ENCODE measurements at places on chromosomes 5 and 9.

GRCh38 chr9:124764774-124765438, 6.2 kb downstream of the NR6A1 start:
- no peak for DNase-seq

- DNase-seq: no peak
These were observed at the start of gene BHMT for GRCh38 chr5:79111387-79111959. Gene BHMT, plus strand, starts transcription at chr5:79111809. Its CDS starts 77 bp downstream, at chr5:79111886.

- no peak for DNase-seq
These were observed 16.4 kb upstream of the UBTD2 start for GRCh38 chr5:172299916-172300439.

GRCh38 chr9:101462558-101462957, 27.0 kb upstream of the ALDOB start:
- DNase-seq: no peak

DNA sequence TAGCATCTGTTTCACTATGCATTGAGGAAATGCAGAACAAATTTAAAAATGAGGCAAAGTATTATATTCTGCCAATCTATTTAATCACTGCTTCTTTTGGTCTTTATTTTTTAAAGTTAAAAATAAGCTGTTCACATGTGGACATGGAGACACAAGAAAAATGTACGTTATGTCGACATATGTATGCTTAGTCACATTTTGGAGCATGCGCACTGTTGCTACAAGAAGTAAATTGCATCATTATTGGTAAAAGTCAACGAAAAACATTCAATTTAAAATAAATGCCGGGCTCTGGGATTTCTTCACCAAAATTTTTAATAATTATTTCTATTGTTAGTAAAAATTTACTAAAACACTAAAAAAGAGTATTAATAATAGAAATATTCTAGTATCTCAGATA, 876.3 kb upstream of the CTNND2 start:
- no peak for DNase-seq

- DNase-seq: no peak
These were observed 118.6 kb downstream of the KDM4C start for GRCh38 chr9:6876195-6876894.

DNA sequence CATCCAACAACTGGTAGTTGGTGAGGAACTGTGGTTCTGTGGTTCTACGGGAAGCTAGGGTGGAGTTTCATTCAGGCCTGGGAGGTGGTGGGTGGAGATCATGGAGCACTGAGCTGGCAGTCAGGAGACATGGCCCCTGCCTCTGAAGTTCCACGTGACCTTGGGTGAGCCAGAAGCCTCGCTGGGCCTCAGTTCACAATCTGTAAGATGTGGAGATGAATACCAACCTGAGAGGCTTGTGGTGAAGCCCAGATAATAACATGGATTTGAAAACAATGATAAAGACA, 177.9 kb downstream of the MACROH2A1 start:
- no peak for DNase-seq

DNA sequence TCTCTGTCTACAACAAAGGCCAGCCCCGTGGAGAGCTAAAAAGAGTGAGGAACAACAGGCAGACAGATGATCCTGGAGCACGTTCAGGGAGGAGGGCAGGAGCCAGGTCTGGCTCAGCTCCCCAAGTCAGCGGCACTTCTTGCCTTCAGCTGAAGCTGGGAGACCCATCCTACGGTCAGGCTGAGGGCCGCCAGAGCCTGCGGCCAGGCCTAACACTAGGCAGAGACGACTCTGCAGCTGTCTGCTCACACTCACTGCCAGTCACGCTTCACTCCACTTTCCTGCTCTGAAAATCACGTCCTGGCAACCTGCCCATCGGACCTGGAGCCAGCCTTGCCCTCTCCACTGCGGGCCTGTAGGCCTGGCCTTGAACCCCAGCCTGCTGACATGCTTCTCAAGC, 160.9 kb upstream of the LHFPL2 start:
- no peak for DNase-seq

DNA sequence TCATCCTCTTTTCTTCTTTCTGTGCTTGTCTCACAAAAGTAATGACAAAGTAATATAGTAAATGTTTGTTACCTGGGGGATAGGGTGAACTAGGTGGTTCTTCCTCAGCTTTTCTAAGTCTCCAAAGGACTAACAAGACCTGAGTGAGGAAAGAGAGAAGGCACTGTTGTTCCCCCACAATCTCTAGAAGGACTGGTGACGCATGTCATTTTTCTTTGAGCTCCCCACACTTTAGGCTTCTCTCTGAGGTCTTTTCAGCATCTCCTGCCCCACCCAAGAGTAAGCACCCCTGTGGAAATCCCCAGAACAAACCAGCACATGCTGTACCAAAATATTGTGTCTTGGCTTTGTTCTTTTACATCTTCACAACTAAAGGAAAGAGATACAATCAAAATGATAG, 2.4 kb upstream of the IL7R start:
- DNase-seq: peak; percentile 55

DNA sequence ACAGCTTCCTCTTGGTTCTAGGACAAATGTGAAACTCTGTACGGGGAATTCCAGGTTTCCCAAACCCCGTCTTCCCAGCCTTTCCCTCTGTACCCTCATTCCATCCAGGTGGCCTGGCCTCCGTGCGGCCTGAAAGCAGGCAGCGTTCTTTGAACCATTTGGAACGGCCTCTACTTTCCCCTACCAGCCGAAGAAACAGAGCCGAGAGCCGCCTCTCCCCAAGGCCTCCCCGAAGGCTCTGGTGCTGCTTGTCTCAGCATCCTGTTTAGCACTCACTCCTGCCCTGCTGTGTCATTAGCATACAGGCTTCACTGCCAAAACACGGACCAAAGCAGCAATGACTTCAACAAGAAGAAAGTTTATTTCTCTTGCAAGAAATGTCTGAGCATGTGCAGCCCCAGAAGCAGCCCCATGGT, 137.7 kb downstream of the HSD17B3 start:
- DNase-seq: no peak

GRCh38 chr5:86869268-86869667, 251.5 kb downstream of the COX7C start:
- DNase-seq: no peak

GRCh38 chr5:173319646-173320045, 8.6 kb downstream of the STC2 start:
- no peak for DNase-seq

DNA sequence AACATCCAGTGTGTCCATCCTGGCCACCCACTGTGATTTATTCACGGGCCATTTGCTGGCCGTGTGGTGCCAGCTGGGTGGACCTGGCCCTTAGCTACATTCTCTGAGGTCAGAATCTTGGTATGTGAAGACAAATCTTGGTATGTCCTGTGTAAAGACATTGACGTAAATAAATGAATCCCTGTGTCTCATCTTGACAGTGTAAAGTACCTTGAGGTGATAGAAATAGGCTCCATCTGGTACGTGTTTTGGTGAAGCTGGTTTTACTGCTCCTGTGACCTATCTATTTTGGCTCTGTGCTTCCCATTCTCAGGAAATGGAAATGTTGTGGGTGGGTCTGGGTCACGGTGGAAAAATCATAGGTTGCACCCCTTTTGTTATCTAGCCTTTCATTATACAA, 245.4 kb upstream of the ANKH start:
- no peak for DNase-seq

GRCh38 chr9:87193925-87194868, 246.9 kb upstream of the GAS1 start:
- DNase-seq: no peak

- DNase-seq: peak; percentile 17
These were observed 34.7 kb downstream of the ADAM19 start for GRCh38 chr5:157540707-157541446.

DNA sequence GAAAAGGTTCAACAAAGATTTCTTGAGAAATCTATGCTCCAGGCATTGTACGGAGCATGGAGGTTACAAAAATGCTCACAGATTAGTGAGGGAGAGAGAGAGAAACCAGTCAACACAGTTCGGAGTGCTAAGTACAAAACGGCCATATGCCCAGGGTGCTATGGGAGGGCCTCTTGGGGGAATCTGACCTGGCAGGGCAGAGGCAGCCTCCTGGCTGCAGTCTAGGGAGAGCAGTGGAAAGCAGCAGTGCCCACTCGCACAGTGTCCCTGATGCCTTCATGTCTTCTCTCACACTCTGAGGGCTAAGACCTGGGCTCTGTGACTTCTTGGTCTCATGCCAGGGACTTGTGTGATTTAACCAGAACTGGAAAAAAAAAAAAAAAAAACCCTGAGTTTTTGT, 29.8 kb upstream of the SMC5 start:
- DNase-seq: no peak

- no peak for DNase-seq
These were observed 51.5 kb downstream of the FGF1 start for GRCh38 chr5:142634216-142635011.

DNA sequence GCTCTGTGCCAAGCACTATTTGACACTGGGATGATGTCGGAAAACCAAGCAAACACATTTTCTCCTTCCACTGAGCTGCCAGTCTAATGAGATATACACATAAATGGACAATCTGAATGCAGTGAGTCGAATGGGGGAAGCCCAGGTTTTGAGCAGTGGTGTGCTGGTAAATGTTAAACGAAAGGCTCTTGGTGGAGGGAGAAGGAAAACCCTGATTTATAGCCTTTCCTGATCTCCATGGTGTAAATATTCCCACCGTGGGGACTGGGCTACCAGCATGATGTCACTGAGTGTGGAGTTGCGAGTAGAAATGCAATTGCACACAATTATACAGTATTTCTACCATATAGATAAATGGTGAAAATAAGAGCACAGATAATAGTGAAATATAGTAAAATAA, 5.0 kb upstream of the GSN start:
- DNase-seq: no peak

DNA sequence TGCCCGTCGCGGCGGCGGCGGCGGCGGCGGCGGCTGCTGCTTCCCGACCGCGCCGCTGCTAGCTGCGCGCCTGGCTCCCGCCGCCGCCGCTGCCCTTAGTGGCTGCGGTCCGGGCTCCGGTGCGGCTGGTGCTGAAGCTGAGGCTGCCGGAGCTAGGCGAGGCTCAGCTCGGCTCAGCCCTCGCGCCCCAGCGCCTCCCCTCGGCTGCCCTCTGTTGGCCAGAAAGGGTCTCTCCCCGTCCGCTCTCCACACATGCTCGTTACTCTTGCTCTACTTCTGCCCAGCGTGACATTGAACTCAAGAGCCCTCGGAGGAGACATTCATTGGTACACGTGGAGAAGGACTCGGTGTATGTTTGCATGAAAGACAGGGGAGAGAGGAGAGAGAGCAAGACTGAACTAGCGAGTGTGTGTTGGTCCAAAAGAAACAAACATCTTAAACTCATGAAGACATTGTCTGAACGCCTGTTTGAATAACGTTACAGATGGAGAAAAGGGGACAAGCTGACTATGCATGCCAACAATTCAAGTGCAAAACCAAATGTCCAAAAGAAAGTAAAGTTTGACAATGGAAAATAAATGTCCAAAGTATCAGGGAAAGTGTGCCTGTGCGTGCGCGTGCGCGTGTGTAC, at the start of gene HCN1:
TSS of gene HCN1 (minus strand) at position 175 of the 631 bp plus-strand sequence.
- DNase-seq: no peak

DNA sequence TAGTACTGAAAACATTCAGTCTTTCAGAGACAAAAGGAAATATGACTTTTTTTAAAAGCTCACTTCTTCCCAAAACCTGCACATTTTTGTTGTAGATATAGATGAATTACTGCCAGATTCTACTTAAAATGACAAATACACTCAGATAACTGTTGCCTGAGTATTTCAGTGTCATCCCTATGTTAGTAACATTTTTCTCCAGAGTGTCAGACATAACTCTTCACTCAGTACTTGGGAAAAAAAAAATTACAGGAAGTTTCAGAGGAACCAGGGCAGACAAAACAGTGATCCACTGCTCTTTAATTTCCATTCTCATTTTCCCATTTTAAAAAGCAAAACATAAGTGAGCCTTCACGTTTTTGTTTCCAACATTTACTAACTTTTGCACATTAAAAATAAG, 79.3 kb upstream of the ITGA1 start:
- no peak for DNase-seq

DNA sequence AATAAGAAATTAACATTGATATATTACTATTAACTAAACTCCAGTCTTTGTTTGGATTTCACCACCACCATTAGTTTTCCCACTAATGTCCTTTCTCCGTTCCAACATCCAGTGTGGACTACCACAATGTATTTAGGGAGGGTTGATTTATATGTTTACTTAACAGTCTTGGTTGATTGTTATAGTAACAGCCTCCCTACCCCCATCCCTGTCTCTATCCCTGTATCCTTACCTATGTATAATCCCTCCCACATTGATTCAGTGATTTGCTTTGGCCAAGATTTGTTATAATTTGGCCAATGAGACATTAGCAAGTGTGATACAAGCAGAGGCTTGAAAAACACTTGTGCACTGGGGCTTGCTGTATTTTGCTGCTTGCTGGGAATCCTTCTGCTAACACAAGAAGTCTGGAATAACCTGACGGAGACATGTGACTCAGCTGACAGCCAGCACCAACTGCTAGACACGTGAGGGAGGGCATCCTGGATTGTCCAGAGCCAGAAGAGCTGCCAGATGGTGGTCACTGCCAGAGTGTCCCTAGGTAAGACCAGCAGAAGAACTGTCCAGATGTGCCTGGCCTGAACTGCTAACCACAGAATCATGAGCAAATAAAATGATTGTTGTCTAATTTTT, 51.2 kb upstream of the TCF7 start:
- DNase-seq: no peak

- DNase-seq: peak; percentile 18
These were observed 31.2 kb downstream of the NANS start for GRCh38 chr9:98087420-98088354.

DNA sequence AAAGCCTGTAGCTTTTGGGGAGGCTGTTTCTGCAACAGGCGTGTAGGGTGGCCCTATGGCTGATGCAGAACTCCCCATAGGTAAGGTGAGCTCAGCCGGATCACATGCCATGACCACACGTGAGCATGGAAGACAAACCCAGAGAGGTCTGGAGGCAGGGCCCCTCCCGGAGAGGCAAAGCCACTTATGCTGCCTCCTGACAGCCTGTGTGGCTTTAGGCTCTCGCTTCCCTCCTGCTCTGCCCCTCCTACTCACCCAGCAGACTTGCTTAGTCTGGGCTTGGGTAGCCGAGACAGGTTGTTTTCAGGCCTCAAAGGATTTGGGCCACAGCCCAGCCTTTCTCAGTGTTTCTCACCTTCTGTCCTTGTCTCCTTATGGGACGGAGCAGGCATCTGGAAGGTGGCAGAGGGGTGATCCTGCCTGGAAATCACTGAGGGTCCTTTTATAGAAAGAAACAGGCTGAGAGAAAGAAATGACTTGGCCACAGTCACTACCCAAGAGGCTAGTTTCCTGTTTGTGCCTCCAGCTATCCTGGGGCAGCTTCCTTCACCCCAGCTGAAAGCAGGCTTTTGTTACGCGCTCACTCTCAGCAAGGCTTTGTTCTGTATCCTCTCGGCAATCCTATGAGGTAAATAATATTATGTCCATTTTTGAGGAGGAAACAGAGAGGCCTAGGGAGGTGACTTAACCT, 89.9 kb downstream of the DAB2IP start:
- DNase-seq: no peak

DNA sequence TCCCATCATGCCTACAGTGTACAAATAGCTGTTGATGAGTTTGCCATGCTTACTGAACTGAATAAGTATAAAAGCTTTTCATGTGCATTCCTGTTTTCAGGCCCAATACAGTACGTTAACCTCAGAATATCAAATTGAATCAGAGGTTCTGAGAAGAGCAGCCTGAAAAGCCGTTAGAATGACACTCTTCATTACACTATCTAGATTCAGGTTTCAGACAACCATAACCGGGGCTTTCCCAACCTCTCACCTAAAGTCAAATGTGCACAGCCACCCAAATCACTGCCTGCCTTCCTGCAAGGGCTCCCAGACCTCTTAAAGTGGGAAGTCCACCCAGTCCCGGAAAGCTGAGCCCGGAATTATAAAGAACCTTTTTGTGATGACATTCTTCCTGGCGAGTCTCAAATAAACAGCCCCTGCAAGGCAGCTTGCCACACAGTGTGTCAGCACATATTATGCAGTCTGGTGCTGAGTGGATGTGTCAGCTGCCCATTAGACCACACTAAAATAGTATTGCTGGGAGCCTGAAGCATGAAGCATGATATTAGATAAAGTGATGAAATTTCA, 245.8 kb downstream of the TLE4 start:
- no peak for DNase-seq
